ENCODE measurements at places on chromosomes 1 and 21.
A peak's percentile ranks its signal among the peaks of the same experiment; 100 is the strongest.

GRCh38 chr1:224673141-224673540 lies 57.0 kb downstream of the CNIH3 start:
- DNase-seq = no peak

GRCh38 chr1:60274422-60275290 lies 201.1 kb upstream of the C1orf87 start:
- DNase-seq = no peak

- no peak for DNase-seq
Measured at GRCh38 chr1:57485643-57486042, 61.8 kb upstream of the DAB1 start.

DNA sequence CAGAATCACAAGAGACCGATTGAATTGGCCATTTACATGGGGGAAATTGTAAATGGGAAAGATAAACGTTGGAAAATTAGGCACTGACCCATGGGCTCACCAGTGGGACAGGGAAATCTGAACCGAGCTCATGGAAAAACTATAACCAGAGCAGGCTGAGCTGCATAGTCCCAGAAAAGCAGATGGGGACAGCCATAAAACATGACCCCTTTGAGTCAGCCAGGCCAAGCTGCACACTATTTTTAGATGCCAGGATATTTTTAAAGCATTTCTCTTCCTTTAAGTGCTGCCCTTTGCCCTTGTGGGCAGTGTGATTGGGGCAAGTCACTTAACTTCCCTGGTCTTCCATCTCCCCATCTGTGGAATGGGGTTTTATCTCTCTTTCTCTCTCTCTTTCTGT lies 184.1 kb downstream of the FOXD2 start:
- no peak for DNase-seq

GRCh38 chr1:76291191-76291590 lies 216.6 kb downstream of the ST6GALNAC3 start:
- DNase-seq = no peak

DNA sequence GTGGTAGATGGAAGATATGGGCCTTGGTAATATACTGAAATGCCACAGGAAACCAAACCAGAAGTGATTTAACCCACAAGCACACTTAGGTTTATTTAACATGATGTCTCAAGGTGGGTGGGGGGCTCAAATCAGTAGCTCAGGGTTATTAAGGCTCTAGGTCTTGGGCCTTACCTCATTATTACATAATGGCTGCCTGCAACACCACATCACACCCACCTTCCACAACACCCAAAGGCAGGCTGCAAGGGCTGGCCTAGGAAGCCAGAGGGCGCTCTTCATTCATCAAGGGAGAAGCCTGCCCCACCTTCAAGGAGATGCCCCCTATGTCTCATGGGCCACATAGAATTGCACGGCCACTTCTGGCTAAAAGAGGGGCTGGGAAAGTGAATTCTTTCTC lies 6.0 kb downstream of the TFF1 start:
- no peak for DNase-seq

DNA sequence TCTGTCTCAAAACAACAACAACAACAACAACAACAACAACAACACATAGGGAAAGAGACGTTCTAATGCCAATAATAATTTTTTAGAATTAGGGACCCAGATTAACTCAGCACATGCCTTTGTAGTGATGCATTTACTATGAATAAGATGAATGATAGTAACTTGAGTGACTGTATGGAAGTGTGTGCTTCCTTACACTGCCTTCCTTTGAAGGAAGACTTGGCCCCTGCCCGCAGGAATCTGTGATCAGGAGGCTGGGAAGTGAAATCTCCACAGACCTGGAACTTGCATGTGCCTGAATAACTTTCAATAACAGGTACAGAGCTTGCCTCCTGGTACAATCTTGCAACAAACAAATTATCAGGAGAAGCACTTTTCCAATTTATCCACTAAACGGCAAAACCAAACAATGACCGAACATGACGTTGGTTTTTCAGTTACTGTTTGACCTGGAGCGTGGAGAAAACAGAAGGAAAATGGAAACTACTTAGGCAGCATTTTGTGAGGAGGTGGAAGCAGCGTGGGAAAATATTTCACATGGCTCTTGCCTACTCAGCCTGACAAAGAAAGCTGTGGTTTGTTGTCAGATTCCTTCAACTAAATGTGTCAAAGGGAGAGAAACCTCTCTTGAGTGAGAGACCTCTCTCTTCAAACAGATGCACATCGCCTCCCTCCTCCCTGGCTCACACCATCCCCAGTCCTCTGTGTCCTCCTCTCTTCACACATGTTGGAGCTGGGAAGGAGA lies 10.1 kb upstream of the ABCA4 start:
- DNase-seq = no peak

GRCh38 chr1:25549273-25550154 lies 6.1 kb downstream of the LDLRAP1 start:
- DNase-seq = peak; percentile 47

- DNase-seq = no peak
Measured at GRCh38 chr1:202958544-202959275, 598 bp upstream of the ADIPOR1 start.

DNA sequence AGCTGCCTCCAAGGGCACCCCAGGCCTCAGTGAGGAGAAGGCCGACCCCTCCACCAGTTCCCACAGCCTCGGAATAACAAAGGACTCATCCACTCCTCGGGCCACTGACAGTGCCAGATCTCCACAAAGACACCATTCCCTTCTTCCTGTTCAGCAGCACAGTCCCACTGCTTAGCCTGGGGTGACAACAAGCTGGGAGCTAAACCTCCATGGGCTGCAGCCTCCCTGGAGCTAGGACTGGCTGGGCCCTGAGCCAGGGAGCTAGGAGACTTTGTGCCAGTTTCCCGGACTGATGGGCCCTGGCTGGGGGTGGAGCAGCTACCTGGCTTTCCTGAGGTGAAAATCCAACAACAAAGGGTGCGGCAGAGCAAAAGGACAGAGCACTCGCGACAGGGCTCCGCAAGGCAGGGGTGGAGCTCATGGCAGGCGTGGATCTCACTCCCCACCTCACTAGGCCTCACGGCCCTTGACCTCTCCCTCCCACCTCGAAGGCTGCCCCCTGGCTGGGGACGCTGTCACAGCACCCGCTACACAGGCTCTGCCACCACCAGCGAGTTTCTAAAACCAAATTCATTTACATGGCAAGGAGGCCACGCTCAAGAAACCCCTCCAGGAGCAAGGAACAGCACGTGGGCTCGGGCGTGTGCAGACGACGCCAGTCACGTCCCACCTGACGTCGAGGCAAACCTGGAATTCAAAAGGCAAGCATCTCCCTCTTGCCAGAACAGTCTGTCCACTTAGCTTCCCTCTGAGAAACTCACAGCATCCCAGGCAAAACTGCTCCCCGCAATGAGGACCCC lies 13.8 kb downstream of the SLC35E2B start:
- no peak for DNase-seq

GRCh38 chr21:41170859-41171609 lies 3.1 kb downstream of the BACE2 start:
- no peak for DNase-seq

GRCh38 chr1:69088571-69088970 lies 479.2 kb upstream of the LRRC7 start:
- DNase-seq = no peak

DNA sequence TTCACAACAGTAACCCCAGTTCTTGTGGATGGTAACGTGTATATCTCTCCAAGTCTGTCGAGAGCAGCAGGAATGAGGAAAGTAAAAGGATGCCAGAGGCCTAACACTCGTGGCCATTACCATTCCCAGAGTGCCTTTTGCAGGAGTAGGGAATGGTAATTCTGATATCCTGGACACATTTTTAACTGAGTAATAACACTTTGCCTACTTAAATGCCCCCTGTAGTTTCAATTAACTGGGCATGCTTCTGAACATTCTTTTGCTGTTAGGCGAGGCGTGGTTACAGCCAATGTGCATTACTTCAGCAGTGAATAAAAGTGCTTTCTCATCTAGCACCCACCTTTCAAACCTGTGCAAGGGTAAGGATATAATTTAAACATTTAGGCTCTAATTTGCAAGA lies 258.5 kb upstream of the ADGRL2 start:
- DNase-seq = no peak

DNA sequence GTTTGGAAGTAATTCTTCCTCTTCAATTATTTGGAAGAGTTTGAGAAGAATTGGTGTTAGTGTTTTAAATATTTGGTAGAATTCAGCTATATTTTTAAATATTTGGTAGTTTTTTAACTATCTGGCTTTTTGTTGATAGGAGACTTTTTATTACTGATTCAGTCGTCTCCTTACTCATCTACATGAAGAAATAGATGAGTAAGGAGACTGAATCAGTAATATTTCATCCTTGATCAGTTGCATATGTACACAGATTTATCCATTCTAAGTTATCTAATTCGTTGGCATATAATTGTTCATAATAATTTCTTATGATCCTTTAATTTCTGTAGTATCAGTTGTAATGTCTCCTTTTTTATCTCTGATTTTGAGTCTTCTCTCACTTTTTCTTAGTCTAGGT lies 224.1 kb downstream of the GPR52 start:
- DNase-seq = no peak

DNA sequence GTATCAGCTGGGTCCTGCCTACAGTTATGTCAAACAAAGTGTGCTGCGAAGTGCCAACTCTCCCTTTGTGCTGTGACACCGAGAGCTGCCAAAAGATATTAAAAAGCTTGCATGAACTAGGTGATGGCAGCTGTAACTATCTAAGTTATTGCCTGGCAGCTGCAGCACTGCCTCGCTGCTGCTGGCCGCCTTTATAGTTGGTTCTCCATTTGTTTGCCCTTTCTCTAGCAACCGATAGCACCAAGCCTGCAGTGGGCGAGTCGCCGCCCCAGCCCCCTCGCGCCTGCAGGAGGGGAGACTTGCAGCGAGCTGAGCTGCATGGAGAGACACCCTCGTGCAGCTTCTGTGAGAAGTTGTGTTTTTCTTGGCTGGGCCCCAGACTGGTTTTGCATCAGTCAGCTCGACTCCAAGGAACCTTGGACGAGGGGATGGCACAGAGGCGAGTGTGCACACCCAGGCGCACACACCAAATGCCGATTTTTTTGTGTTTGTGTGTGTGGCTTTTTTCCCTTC lies 330.6 kb downstream of the RPS6KC1 start:
- DNase-seq = no peak

GRCh38 chr1:229870381-229870780 lies 196.7 kb upstream of the GALNT2 start:
- DNase-seq = no peak

GRCh38 chr1:198729195-198729863 lies 90.5 kb downstream of the PTPRC start:
- DNase-seq = no peak

GRCh38 chr1:230537456-230537855 lies 104.8 kb upstream of the COG2 start:
- DNase-seq = no peak

- DNase-seq = no peak
Measured at GRCh38 chr1:201599548-201599947, 60.6 kb downstream of the NAV1 start.

DNA sequence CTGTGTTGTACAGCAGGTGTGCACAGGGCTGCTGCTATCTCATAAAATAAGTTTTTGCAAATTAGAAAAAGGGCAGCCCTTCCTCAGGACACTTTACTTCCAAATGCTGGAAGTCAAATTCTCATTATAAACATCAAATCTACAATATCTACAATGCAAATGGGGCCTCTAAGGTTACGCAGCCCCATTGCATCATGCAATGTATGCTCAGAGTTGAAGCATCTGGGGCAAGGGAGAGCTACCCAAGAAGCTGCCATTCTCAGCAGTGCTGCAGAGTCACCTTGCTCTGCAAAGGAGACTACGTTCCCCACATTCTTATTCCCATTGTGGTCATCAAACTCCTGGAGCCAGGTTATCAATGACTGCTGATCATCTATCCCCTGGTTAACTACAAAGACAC lies 208.9 kb upstream of the POGK start:
- DNase-seq = no peak

- no peak for DNase-seq
Measured at GRCh38 chr1:71298633-71299032, 217.8 kb upstream of the ZRANB2 start.

- DNase-seq = no peak
Measured at GRCh38 chr1:162417650-162418049, 5.7 kb upstream of the SH2D1B start.

DNA sequence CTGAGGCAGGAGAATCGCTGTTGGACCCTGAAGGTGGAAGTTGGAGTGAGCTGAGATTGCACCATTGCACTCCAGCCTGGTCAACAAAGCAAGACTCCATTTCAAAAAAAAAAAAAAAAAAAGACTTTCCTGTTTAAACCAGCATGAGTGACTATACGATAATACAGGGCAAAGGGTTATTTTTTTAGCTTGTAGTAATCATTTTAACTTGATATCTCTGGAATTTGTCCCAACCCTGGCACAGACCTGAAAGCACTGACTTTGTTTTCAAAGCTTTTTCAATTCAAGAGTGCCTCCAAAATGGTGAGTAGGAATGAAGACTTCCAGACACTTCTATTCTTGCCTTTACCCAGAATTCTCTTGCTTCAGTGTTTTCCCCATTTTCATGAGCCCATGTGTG lies 4.4 kb upstream of the TMCO2 start:
- DNase-seq = no peak

DNA sequence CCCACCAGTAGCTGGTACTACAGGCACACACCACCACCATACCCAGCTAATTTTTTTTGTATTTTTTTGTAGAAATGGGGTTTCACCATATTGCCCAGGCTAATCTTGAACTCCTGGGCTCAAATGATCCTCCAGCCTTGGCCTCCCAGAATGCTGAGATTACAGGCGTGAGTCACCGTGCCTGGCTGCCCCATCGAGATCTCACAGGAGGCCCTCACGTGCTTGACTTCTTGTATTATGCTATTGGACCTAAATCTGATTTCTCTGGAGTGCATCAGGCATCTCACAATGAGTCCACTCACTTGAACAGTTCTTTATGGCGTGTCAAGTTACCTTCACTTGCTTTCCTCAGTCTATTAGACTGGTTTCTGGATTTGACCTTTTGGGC lies 9.3 kb upstream of the RSRP1 start:
- DNase-seq = no peak

DNA sequence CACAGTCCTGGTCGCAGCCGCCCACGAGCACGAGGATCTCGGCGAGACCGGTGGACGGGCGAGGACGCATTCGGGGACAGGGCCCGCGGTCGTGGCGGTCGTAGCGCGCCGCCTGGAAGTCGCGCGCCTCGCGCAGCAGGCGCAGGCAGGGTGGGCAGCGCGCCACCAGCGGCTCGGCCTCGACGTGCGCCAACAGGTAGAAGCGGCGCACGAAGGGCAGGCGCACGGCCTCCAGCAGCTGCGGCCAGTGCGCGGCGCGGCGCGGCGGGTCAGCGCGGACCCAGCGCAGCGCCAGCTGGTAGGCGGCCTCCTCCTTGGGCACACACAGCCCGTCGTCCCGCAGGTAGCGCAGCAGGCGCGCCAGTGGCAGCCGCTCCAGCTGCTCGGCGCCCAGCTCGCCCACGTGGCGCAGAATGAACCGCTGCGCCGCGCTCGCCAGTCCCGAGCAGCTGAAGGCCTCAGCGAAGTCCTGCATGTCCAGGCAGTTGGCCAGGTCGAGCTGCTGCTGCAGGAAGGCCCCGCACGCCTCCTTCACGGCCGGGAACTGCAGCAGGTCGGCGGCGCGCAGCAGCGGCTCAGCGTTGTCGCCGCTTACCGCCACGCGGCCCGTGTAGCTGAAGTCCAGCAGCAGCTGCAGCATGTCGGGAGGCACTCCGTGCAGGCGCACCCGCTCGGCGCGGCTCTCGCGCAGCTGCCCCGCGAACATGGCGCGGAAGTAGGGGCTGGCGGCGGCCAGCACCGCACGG lies 573 bp downstream of the KLHL21 start:
- DNase-seq = no peak
